ENCODE measurements at places on chromosomes 12 and 14.

- H3K4me3 ChIP-seq = no peak overlapping the region
- no peak overlapping the region for H3K27ac ChIP-seq
- H3K4me1 ChIP-seq = no peaks in the 10 kb centered on the region
Measured at GRCh38 chr14:104875412-104875751, 10.3 kb downstream of the CEP170B start.

- no peaks in the 10 kb centered on the region for H3K27me3 ChIP-seq
- H3K27ac ChIP-seq = no peak overlapping the region
- no peaks in the 10 kb centered on the region for H3K36me3 ChIP-seq
- H3K4me3 ChIP-seq = no peak overlapping the region
Measured at GRCh38 chr12:85016413-85016812, 19.7 kb downstream of the TSPAN19 start.

GRCh38 chr12:57131896-57132744 lies 3.8 kb downstream of the LRP1 start:
- no peak overlapping the region for H3K27ac ChIP-seq
- no peak for DNase-seq
- no peaks in the 10 kb centered on the region for H3K36me3 ChIP-seq
- no peaks in the 10 kb centered on the region for H3K27me3 ChIP-seq
- H3K4me1 ChIP-seq = peaks cover 12% of the 10 kb centered on the region

GRCh38 chr12:58602736-58603135 lies 317.6 kb downstream of the LRIG3 start:
- H3K27ac ChIP-seq = no peak overlapping the region
- no peaks in the 10 kb centered on the region for H3K4me1 ChIP-seq
- DNase-seq = no peak
- no peak overlapping the region for H3K4me3 ChIP-seq

GRCh38 chr12:102067574-102068258 lies 5.9 kb upstream of the WASHC3 start:
- H3K27ac ChIP-seq = no peak overlapping the region
- no peaks in the 10 kb centered on the region for H3K27me3 ChIP-seq
- H3K4me3 ChIP-seq = no peak overlapping the region
- no peak for DNase-seq
- H3K36me3 ChIP-seq = no peaks in the 10 kb centered on the region

GRCh38 chr12:14211947-14212387 lies 153.5 kb upstream of the ATF7IP start:
- DNase-seq = no peak
- H3K27ac ChIP-seq = no peak overlapping the region
- peaks cover 13% of the 10 kb centered on the region for H3K4me1 ChIP-seq
- no peak overlapping the region for H3K4me3 ChIP-seq

DNA sequence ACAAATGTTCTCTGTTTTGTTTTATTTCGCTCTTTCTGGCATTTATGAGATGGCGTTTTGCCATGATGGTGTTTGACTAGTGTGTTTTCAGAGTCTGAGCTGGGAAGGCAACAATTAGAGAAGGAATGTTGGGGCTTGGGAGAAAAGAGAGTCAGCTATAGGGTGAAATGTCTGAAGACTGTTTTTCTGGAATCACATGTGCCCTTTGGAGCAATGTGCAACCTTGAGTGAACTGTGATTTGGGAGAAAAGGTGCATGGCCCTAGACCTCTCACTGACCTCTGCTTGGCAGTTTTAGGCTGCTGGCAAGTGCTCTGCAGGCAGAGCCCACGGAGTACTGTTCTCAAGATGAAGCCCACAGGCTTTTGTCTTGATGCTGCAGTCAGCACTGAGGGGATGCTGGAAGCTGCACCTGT lies 379.9 kb upstream of the PDE3A start:
- no peaks in the 10 kb centered on the region for H3K4me1 ChIP-seq
- no peak overlapping the region for H3K4me3 ChIP-seq
- DNase-seq = no peak
- H3K36me3 ChIP-seq = no peaks in the 10 kb centered on the region
- H3K27me3 ChIP-seq = no peaks in the 10 kb centered on the region

DNA sequence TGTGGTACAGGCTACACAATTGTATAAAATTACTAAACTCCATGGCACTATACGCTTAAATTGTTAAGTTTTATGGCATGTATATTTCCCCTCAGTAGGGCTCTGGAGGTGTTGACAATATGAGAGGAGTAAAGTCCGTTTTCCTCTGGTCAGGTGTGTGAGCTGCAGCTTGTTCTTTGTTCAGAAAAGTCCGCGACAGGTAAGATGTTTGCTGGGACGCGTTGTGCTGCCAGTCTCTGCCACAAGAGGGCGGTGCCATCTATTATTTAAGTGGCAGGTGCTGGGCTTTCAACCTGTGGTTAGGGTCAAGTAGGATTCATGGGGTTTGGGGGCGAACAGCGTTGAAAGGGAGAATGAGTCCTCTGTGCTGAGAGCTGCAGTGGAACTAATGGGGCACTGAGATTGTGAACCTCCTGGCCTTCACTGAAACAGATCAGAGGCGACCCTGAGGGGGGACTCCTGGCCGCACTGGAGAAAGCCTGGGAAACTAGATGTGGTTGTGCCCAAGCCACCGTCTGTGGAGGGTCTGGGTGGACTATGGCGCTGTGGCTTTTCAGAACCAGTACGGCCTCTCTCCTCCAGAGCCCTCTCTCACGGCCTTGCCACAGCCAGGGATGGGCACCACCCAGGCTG lies 179.0 kb downstream of the SLC15A4 start:
- H3K36me3 ChIP-seq = no peaks in the 10 kb centered on the region
- H3K4me1 ChIP-seq = no peaks in the 10 kb centered on the region
- peaks cover 22% of the 10 kb centered on the region for H3K27me3 ChIP-seq

- H3K4me3 ChIP-seq = peak overlapping the region; percentile 26
- peak; percentile 39 for DNase-seq
- H3K27ac ChIP-seq = no peak overlapping the region
- H3K36me3 ChIP-seq = no peaks in the 10 kb centered on the region
- peaks cover 35% of the 10 kb centered on the region for H3K27me3 ChIP-seq
Measured at GRCh38 chr14:104345621-104346462, 207.5 kb downstream of the KIF26A start.

GRCh38 chr12:71478270-71478669 lies 38.7 kb downstream of the LGR5 start:
- H3K27me3 ChIP-seq = peaks cover 5% of the 10 kb centered on the region
- H3K4me1 ChIP-seq = no peaks in the 10 kb centered on the region
- H3K27ac ChIP-seq = no peak overlapping the region
- H3K36me3 ChIP-seq = no peaks in the 10 kb centered on the region

- DNase-seq = no peak
- H3K4me1 ChIP-seq = no peaks in the 10 kb centered on the region
- no peak overlapping the region for H3K27ac ChIP-seq
- no peaks in the 10 kb centered on the region for H3K27me3 ChIP-seq
- no peaks in the 10 kb centered on the region for H3K36me3 ChIP-seq
- no peak overlapping the region for H3K4me3 ChIP-seq
Measured at GRCh38 chr12:29883525-29883924, 99.8 kb upstream of the TMTC1 start.

DNA sequence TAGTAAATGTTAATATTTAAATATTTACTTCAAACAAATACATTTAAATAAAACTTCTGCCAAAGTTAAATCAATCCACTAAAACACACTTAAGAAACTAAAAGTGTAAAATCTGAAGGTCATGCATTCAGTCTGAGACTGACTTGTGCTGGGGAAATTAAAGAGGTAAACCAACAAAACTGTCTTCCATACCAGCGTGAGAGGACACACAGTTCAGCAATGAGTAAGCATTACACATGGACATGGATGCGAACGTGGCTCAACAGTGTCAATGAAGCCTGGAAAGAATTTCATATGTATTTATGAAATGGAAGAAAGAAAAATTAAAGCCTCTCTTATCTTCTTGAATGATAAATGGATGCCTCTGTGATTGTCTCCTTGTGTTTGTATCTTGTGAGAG lies 1052.3 kb downstream of the AACS start:
- no peak overlapping the region for H3K4me3 ChIP-seq
- no peaks in the 10 kb centered on the region for H3K4me1 ChIP-seq
- H3K36me3 ChIP-seq = no peaks in the 10 kb centered on the region
- no peak overlapping the region for H3K27ac ChIP-seq
- no peak for DNase-seq
- no peaks in the 10 kb centered on the region for H3K27me3 ChIP-seq

DNA sequence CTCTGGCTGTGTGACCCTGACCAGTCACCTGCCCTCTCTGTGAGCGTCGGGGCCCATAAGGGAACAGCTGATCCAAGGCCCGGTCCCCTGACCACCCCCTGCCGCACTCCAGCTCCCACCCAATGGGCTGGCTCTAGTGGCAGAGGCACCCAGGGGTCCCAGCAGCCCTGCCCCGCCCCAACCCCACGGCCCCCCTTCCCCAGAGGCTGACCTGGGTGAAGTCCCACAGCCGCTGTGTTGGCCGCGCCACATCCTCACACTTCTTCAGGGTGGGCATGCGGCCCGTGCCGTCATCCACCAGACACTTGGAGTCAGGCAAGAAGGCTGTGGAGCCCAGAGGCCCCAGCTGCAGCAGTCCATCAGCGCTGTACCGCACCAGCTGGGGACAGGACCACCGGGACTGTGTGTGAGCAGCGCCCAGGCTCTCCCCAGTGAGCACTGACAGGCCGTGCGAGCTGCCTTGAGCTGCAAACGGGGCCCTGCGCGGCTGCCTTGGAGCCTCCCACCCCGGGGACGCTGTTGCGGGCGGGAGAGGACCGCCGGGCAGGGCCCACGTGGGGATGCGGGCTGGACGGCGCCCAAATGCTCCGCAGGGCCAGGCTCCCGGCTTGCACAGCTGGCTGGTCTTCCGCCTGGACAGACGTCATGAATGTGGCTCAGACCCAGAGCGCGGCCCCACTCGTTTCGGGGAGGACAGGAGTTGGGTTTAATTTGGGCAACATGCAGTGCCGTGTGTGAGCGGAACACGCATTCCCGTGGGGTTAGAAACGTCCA lies 53.5 kb downstream of the NOC4L start:
- DNase-seq = no peak
- no peak overlapping the region for H3K4me3 ChIP-seq
- peaks cover 1% of the 10 kb centered on the region for H3K27me3 ChIP-seq
- no peaks in the 10 kb centered on the region for H3K36me3 ChIP-seq

GRCh38 chr12:123617580-123617979 lies 15.7 kb downstream of the DDX55 start:
- peaks cover 82% of the 10 kb centered on the region for H3K36me3 ChIP-seq
- no peaks in the 10 kb centered on the region for H3K27me3 ChIP-seq
- no peak overlapping the region for H3K27ac ChIP-seq
- DNase-seq = no peak

DNA sequence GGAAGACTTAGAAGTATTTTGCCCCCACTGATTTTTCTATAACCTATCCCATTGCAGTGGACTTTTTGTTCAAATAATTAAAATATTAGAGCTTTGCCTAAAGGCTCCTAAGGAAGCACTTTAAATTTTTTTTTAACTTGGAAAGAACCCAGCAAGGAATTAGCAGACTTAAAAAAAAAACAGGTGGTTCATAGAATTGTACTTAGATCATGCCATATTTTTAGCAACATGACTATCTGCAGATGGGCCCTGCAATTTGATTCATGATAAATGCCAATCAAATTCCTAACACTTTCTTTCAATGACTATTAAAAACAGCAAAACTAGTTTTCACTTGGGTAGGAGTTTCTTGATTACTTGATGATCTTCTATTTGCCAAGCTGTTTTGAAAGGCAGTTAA lies 11.5 kb downstream of the ADAMTS20 start:
- H3K27ac ChIP-seq = no peak overlapping the region
- H3K27me3 ChIP-seq = peaks cover 53% of the 10 kb centered on the region
- no peak overlapping the region for H3K4me3 ChIP-seq

DNA sequence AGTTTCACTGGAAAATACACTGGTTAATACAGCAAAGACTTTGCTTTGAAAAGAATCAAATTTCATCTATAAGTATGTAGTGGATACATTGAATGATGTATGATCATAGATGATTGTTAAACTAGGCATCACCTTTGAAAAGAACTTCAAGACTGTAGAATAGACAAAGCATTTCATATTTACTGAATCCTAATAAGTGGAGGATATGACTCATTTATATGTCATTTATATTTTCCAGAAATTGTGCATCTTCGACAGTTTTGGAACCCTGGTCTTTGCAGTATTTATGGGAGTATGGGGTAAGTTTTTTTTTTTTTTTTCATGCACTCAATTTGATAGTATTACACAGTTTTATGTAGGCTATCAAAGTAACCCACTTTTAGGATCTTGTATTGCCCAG lies 161.9 kb downstream of the ANO6 start:
- peaks cover 49% of the 10 kb centered on the region for H3K4me1 ChIP-seq
- DNase-seq = peak; percentile 44
- H3K27ac ChIP-seq = no peak overlapping the region
- H3K27me3 ChIP-seq = no peaks in the 10 kb centered on the region
- no peak overlapping the region for H3K4me3 ChIP-seq

GRCh38 chr12:15122344-15122743 lies 98.9 kb downstream of the RERG start:
- no peaks in the 10 kb centered on the region for H3K36me3 ChIP-seq
- peaks cover 47% of the 10 kb centered on the region for H3K27me3 ChIP-seq
- H3K4me3 ChIP-seq = no peak overlapping the region
- H3K4me1 ChIP-seq = no peaks in the 10 kb centered on the region
- no peak for DNase-seq

GRCh38 chr12:58009405-58010195 lies 68.2 kb downstream of the ATP23 start:
- H3K4me3 ChIP-seq = no peak overlapping the region
- H3K27ac ChIP-seq = no peak overlapping the region
- H3K36me3 ChIP-seq = no peaks in the 10 kb centered on the region
- no peak for DNase-seq

DNA sequence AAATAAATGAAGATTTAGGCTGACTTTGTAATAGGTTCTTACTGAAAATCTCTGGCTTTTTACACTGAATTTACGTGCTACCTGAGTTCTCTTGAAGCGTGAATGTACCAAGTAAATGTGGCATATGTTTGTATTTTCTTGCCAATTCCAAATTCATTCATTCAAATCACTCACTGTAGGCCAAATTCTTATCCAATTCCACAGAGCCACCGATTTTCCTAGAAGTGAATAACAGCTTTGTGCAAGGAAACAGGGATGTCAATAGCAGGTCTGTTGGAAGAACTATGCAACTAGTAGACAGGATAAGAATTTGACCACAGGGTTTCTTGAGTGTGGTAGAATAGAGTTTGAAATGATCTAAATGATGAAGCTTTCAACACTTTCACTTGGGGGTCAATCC lies 86.8 kb downstream of the SOX5 start:
- H3K36me3 ChIP-seq = no peaks in the 10 kb centered on the region
- no peaks in the 10 kb centered on the region for H3K27me3 ChIP-seq
- H3K4me1 ChIP-seq = no peaks in the 10 kb centered on the region
- no peak for DNase-seq
- H3K27ac ChIP-seq = no peak overlapping the region

DNA sequence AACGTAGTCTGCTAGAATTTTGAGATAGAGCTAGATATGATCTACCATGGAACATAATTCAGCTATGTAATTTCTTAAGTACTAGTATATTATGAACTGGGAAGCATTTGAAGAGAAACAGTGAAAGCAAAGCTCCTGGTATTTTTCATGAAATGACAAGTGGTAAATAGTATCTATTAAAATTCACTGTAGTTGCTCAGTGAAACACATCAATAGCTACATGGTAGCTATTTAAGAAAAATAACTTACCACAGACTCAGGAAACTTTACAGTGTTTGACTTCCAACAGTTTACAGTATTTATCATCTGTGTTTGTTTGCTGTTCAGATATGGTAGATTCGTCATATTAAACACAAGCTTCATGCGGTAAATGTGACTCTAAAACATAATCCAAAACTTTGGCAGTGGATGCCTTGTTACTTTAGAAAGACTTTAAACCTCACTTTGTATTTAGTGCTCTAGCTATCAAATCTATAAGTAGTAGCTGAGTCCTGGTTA lies 25.2 kb downstream of the WNK1 start:
- H3K27me3 ChIP-seq = no peaks in the 10 kb centered on the region
- H3K4me3 ChIP-seq = no peak overlapping the region
- H3K36me3 ChIP-seq = no peaks in the 10 kb centered on the region
